ENCODE measurements at places on chromosomes 3 and 15.

GRCh38 chr15:66071160-66071920 is 182.2 kb downstream of the MEGF11 start:
- no peak for DNase-seq

DNA sequence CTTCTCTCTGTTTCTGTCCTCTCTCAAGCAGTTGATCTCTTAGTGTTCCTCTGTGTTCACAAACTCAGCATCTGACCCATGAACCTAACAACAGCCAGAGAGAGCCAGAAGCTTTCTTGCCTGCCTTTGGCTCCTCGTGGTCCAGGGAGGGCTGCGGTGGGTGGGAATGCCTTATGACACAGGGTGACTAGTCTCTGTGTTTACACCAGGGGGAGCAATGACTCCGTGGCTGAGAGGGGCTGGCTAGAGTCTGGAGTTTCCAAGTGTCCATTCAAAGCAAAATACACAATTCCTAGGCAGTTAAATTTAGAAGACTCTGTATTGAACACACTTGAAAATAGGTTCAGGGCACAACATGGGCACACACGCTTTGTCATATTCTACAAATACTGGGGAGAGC is 370.0 kb upstream of the FRG2C start:
- no peak for DNase-seq

DNA sequence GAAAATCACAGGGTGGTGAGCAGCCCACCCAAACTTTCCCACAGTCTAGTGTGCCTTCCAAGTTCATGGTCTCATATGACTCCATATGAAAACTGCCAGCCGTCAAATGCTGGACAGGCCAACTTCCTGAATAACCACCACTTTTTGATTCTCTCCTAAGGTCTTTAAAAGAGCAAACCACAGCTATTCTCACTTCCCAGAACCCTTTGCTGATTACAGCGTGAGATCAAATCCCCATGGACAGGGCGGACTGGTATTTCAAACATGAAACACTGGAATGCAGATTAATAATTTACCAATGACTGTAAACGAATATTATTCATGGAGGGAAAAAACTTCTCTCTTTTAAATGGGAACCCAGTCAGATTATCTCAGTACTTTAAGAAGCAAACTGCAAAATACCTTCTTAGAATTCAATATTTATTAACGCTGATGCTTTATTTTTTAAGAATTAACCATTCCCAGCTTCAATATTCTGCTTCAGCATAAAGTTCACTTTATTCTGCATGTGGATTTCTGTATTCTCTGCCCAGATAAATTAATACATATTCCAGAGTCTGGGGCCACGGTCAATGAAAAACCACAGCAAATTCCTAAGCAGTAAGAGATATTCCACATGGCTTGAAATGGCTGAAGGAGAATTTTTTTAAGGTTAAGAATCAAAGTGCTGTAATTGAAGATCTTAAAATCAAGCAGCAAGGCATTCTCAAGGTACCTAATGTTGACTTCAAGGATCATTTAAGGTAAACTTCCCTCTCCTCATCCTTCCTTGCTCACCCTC is 42.9 kb downstream of the MYO1E start:
- DNase-seq = no peak

GRCh38 chr3:17179381-17180205 is 294.8 kb downstream of the PLCL2 start:
- no peak for DNase-seq

GRCh38 chr15:78915341-78916087 is 29.3 kb downstream of the CTSH start:
- no peak for DNase-seq

DNA sequence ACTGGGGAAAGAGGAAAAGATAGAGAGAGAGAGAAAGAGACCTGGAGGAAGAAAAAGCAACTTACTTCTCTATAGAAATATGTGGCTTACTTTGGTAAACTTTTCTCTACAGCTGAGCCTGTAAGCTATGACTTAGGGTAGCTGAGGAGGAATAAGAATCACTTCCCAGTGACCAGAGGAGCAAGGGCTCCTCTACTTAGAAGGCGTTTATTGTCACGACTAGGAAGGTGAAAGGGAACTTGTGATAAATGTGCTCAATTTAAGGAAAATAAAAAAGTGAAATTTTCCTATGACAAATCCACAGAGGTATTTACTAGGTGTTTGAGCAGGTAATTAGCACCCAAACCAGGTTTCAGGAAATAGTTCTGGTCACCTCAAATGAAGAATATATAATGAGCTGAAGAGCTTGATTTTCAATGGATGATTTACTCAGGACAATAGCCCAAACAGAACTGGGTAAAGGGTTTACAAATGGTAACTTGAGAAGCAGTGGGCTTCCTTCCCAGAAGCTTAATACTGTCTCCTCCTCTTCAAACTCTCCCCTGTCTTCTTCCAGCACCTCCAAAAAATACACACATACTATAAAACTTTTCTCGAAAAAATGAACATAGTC is 46.1 kb downstream of the SOX2 start:
- DNase-seq = no peak

DNA sequence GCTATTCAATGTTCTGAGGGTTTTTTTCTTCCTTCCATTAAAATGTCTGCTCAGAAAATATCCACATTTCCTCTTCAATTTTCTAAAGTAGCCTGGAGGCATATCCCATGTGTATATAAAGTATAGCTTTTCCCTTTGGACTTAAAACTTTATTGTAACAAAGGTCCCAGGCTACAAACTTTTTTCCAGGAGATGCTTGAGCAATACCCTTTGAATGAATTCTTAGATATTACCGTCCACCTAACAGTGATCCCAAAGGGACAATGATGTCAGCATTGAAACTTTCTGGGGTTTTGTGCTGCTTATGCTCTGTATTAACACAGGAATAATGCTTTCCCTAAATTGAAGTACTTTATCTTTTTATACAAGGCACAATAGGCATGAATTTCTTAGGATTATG is 525.2 kb downstream of the CADM2 start:
- DNase-seq = no peak

DNA sequence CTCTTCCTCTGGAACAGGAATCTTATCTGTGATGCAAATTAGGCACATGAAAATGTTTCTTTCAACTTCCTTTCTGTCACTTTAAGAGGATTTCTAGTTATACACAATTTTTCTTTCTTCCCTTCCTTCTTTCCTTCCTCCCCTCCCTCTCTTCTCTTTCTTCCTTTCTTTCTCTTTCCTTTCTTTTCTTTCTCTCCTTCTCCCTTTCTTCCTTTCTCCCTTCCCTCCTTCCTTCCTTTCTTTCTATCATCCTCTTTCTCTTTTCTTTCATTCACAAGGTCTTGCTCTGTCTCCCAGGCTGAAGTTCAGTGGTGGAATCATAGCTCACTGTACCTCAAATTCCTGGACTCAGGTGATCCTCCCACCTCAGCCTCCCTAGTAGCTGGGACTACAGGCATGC is 18.0 kb upstream of the C2CD4B start:
- DNase-seq = no peak

- DNase-seq = no peak
Observed at GRCh38 chr3:55191911-55192775, 264.3 kb upstream of the LRTM1 start.

DNA sequence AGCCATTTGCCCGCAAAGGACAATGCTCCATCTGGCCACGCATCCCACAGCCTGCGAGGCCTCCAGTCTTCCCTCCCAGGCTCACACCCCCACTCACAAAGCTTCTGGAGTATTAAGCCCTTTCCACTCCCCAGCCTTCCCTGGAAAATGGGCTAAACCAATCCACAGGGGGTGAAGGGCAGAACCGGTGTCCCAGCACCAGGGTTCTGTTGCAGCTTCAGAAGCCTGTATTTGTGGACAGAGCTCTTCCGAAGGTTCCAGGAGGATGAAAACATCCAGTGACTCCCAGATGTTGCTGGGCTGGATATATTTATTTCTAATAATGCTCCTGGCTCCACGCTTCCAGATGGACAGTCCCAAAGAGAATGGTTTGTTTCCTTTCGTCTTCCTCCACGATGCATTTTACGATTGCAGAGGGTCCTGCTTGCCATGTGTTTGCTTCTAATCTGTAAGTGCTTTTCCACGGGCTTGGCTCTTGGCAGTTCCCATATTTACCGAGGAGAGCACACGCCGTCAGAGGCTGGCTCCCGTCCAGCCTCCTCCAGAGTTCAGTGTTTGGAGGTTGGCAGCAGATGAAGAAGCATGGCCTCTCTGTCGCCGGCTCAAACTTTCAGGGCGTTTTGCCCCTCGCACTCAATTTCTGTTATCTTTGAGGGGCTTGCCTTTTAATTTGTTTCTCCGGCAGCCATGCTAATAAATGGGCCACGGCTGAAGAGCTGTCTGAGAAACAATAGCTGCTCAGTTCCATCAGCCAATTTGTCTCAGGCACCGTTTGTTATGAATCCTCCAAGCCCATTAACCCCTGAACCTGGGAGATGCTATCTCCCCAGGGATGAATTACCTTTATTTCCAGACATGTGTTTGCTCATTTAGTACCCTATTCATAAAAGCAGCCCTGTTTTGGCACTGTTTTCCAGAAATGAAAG is 367.9 kb upstream of the PROK2 start:
- no peak for DNase-seq

- no peak for DNase-seq
Observed at GRCh38 chr15:33467816-33468163, 157.0 kb downstream of the RYR3 start.

DNA sequence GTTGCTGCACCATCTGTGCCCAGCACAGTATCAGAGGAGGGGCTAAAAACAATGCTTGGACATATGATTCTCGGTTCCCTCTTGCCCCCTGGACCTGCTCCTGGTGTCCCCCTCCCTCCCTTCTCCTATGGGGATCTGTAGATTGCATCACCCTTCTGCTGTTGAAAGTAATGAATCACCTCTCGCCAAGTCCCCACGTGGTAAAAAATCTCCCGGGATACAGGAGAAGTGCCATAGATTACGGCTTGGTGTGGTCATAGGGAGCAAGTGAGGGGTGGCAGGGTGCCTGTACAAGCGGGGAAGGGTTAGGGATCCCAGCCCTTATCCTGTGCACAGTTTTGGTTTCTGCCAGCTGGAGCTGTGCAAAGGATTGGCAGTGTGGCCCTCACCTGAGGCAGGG is 37.7 kb downstream of the AMOTL2 start:
- no peak for DNase-seq

DNA sequence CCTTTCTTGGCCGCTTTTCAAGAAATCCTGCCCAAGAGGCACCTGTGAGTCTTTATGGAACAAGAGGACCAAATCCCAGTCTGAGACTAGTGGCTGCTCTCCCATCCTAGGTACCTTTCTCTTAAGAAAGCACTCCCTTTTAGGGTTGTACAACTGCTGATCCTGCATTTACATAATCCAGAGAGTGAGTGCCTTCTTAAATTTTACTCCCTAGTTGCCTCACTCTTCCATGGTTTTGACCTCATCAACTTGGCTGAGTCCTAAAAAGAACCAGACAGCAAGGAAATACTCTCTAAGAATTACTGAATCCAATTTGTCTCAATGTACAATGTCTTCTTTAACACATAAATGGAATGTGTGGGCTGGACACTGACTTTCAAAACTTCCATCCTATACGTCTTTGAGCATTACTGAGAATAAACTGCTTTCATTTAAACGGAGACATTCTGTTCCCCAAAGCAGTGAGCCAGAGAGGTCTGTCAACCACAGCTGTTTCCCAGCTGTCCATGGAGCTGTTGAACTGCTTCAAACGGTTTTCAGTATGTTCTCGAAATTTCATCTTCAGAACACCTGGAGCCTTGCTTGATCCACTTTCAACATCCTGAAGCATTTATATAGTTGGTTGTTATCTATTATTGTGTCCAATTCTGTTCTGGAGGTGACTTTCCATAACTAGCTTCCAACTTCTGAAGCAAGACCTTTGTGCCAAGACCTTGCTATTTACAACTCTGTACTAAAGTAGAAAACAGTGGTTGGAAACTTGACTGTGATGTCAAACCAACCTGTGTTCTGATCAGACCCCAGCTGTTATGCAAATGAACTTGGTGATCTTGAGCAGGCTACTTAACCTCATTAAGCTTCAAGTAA is 179.1 kb downstream of the SLC9A9 start:
- no peak for DNase-seq

- DNase-seq = no peak
Observed at GRCh38 chr15:96262097-96262496, 68.4 kb upstream of the NR2F2 start.

GRCh38 chr3:73210759-73211158 is 149.3 kb downstream of the EBLN2 start:
- DNase-seq = no peak

DNA sequence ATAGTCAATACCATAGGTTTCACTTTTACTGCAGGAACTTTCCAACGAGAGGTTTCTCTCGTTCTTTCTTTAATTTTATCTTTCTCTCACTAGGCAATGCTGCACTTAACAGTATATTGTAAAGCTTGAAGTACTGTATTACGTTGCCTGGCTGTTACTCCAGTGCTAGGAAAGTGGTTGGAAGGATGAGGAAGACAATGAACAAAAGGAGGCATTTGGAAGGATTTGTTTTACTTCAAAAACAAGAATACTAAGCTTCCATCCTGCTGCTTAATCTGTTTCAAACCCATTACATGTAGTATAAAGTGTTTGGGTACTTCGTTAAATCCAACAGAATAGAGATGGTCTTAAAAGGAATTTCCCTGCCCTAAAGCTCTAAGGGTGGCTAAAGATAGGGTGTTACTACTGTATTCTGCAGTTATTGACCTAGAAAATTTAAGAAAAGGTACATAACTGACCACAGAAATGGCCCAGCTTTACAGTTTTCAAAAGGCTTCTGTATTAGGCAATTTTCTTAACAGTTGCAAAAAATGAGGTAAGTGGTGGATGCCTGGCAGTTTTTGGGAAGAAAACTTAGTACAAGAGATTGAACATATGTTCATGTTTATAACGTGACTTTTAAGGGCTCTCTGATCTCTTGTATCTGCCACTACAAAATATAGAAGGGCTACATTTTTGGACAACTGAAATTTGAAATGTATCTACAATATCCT is 785 bp upstream of the IFT57 start:
- no peak for DNase-seq

- no peak for DNase-seq
Observed at GRCh38 chr3:153305189-153305588, 143.2 kb downstream of the RAP2B start.

DNA sequence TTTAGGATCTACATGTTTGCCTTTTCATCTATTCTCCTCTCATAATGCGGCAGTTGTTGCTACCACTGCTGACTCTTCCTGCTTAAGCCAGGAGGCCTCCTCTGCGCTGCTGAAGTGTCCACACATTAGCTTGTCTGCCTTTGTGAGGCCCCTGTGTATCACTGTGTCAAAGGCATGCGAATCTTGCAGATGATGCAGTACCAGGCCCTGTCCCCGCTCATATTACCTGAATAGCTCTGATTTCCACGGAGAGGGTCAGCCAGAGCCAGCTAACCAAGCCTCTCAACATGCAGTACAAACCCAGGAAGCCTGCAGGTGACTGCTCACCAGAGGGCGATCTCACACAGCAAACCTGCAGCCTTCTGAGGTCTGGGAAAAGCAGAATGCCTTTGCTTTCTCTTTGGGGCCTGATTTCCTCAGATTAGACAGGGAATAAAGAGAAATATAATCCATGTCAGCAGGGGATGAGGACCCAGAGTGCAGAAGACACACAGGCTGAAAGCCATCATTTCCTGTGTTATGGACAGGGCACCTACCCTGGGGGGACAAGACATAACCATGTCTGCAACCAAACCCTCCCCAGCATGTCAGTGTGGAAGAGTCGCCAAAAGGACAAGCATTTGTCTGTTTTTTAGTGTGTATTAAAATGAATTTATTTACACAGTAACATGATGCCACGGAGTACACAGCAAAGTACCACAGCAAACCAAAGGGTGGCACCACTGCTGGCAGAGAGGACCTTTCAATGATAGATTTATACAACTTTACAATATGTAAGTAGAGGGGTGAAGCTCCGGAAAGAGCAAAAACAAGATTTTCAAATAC is 36.8 kb upstream of the TSPAN3 start:
- no peak for DNase-seq

GRCh38 chr3:109930582-109930981 is 593.2 kb upstream of the DPPA4 start:
- no peak for DNase-seq

GRCh38 chr15:35624881-35625280 is 78.9 kb upstream of the DPH6 start:
- DNase-seq = no peak

Data from stimulated activated CD8-positive, alpha-beta memory T cell treated with anti-CD3 and anti-CD28 coated beads, Interleukin-12 subunit alpha, Interleukin-12 subunit beta, amount 100 ng/mL, for 1 hour (primary cell).